ENCODE measurements at places on chromosomes 12 and 14. TPM values are rescaled to one million over a fixed set of nuclear protein-coding genes. Genes with fewer than 3 reads are reported as not detected.

The DPF3 gene
- 8.9 TPM for total RNA-seq

The GLTP gene
- total RNA-seq: 58.4 TPM

The SERPINA1 gene
- total RNA-seq: not detected

The RTN1 gene
- total RNA-seq: 0.35 TPM

The LHX5 gene
- not detected for total RNA-seq

The KRT86 gene
- total RNA-seq: not detected

The MYO1H gene
- total RNA-seq: not detected

The TSPAN9 gene
- total RNA-seq: 76.8 TPM

The GPRC5D gene
- 0.12 TPM for total RNA-seq

The PPP1R1A gene
- not detected for total RNA-seq

The TUNAR gene
- total RNA-seq: not detected

The SLCO1A2 gene
- total RNA-seq: not detected

The CLEC1B gene
- total RNA-seq: not detected

The TSPAN11 gene
- total RNA-seq: 1.1 TPM

The NPAS3 gene
- total RNA-seq: 0.08 TPM

The DNM1L gene
- 66.9 TPM for total RNA-seq
